Activated naive CD4-positive, alpha-beta T cell treated with anti-CD3 and anti-CD28 coated beads for 36 hours (primary cell): ENCODE measurements at places on chromosomes 7 and 10.

DNA sequence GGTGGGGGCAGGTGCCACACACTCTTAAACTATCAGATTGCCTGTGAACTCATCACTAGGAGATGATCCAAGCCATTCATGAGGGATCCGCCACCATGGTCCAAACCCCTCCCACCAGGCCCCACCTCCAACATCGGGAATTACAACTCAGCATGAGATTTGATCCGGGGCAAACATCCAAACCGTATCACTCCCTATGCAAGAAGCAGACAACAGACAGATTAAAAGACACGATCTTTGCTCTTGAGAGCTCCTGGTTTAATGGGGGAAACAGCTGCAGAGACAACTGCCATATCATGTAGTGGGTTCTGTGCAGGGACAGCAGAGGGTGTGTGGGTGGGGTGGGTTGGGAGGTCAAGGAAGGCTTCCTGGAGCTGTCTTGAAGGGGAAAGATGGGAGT, 123.6 kb downstream of the EMX2 start:
- no peak for DNase-seq

GRCh38 chr7:108488768-108489538, 32.7 kb upstream of the NRCAM start:
- no peak for DNase-seq

GRCh38 chr7:128417071-128417470, 7.3 kb upstream of the IMPDH1 start:
- no peak for DNase-seq

DNA sequence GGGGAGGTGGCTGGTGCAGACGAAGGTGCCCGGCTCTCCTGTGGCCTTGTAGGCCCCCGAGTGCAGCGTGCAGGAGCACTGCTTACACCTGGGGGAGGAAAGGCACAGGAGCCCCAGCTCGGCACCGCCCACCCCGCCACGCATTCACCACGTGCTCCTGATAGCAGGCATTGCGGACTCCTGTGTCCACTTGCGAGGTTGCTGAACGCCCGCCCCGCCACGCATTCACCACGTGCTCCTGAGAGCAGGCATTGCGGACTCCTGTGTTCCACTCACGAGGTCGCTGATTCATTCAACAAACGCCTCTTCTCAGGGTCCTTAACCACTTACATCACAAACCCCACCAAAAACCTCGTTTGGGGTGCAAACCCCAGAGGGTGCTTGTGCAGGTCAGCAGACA, 13.9 kb downstream of the MICALL2 start:
- DNase-seq: no peak

- DNase-seq: no peak
Measured at GRCh38 chr7:16913643-16914042, 31.9 kb upstream of the AGR3 start.
